ENCODE measurements at places on chromosomes 4 and X. TPM values are rescaled to one million over a fixed set of nuclear protein-coding genes. Genes with fewer than 3 reads are reported as not detected.
A peak's percentile ranks its signal among the peaks of the same experiment; 100 is the strongest.

DDX53 gene
- total RNA-seq = not detected

DGKK gene
- total RNA-seq = not detected

GPR173 gene
- total RNA-seq = not detected

MAGEA8 gene
- total RNA-seq = not detected

ADGRA3 gene
- total RNA-seq = 68.7 TPM

KLHL4 gene
- 0.29 TPM for total RNA-seq

TACR3 gene
- total RNA-seq = not detected

AMBN gene
- total RNA-seq = not detected

LPAR4 gene
- total RNA-seq = not detected

VCX3A gene
- not detected for total RNA-seq

SFRP2 gene
- 6.7 TPM for total RNA-seq

GPRASP1 gene
- total RNA-seq = 16.3 TPM

VSIG1 gene
- 0.58 TPM for total RNA-seq

MAGIX gene
- 43.2 TPM for total RNA-seq

PDGFRA gene
- 371 TPM for total RNA-seq

DNAAF6 gene
- 1.3 TPM for total RNA-seq

DNA sequence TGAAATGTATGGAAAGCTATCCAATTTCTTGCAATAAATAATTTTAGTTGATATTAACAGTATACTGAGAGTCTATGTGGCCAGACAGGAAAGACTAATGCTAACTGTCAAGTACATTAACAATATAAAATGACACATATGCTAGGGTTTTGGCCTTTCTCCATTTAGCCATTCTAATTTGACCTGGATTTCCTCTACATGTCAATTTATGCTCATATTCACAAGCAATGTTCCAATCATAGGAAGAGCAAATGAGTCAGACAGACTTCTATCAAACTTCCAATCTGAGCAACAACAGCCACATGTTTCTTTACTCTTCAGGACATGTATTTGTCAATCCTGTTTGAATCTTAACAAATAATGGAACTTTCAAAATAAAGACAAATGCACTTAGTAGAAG, 53.6 kb downstream of the CORIN start:
- no peaks in the 10 kb centered on the region for H3K27me3 ChIP-seq
- no peak for DNase-seq
- H3K36me3 ChIP-seq = no peaks in the 10 kb centered on the region
- no peaks in the 10 kb centered on the region for H3K4me1 ChIP-seq

DNA sequence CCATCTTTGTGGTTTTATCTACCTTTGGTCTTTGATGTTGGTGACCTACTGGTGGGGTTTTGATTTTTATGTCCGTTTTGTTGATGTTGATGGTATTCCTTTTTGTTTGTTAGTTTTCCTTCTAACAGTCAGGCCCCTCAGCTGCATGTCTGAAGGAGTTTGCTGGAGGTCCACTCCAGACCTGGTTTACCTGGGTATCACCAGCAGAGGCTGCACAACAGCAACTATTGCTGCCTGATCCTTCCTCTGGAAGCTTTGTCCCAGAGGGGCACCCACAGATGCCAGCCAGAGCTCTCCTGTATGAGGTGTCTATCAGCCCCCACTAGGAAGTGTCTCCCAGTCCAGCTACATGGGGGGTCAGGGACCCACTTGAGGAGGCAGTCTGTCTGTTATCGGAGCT, 199.3 kb upstream of the WDFY3 start:
- DNase-seq = no peak
- H3K4me1 ChIP-seq = no peaks in the 10 kb centered on the region
- H3K27ac ChIP-seq = no peak overlapping the region
- H3K4me3 ChIP-seq = no peak overlapping the region
- H3K36me3 ChIP-seq = no peaks in the 10 kb centered on the region

DNA sequence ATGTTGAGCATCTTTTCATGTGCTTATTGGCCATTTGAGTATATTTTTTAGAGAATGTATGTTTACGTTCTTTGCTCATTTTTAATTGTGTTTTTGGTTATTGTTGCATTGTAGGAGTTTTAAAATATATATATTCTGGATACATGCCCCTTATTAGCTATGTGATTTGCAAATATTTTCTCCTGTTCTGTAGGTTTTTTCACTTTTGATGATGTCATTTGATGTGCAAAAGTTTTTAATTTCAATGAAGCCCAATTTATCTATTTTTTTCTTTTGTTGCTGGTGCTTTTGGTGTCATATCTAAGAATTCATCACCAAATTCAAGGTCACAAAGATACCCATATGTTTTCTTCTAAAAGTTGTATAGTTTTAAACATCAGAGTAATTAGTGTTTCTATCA, 6.8 kb downstream of the ARMCX5 start:
- no peaks in the 10 kb centered on the region for H3K4me1 ChIP-seq
- H3K4me3 ChIP-seq = no peak overlapping the region
- DNase-seq = no peak
- no peak overlapping the region for H3K27ac ChIP-seq

DNA sequence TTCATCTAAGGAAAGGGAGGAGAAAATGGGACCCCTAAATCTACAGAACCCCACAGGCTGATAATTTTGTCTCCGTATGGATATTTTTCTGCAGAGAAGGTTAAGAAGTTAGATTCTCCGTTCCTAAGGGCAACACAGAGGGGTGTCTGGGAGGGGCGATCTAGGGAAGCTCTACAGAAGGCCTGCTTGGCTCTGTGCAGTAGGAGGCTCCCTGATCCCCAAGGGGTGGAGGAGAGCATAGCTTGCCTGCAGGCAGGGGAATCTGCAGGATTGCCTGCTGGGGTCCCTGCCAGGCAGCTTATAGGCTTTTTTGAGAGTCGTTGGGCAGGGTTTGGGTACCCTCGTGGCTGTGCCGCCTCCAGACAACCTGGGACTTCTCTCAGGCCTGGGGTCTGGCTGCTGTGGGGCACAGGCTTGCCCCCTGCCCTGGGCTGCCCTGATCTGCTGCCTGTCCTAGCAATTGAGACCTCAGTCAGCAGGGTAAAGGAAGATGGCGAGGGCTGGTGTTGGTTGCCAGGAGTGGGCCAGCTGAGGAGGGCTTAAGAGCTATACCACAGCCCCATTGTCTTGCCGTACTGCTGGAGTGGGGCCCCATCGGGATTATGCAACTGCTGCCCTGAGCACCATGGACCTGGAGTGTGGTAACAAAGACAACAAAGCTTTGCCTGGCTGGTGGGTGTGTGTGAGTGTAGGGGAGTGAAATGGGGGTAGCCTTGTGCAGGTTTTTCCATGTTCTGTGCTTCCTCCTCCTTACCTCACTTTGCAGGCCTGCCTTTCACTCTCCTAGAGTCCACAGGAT, 74.1 kb downstream of the EFNB1 start:
- H3K4me1 ChIP-seq = no peaks in the 10 kb centered on the region
- H3K4me3 ChIP-seq = no peak overlapping the region
- H3K27ac ChIP-seq = no peak overlapping the region
- H3K36me3 ChIP-seq = no peaks in the 10 kb centered on the region
- DNase-seq = peak; percentile 26
- H3K27me3 ChIP-seq = no peaks in the 10 kb centered on the region

DNA sequence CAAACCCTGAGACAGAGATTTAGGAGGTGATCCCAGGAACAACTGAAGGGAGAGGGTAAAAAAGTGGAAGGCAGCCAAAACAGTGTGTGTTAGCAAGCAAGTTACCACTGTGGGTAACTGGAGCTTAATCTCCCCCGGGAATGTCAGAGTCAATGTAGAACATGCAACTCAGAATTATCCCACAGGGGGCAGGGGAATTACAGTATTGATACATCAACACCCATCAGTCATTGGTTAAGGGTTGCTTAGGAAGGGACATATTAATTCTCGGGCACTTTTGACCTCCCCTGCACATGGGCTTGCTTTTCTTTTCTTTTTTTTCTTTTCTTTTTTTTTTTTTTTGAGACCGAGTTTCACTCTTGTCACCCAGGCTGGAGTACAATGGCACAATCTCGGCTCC, 29.3 kb downstream of the CXorf58 start:
- no peak for DNase-seq
- no peaks in the 10 kb centered on the region for H3K27me3 ChIP-seq
- H3K4me1 ChIP-seq = no peaks in the 10 kb centered on the region
- no peak overlapping the region for H3K4me3 ChIP-seq

GRCh38 chr4:64539234-64539849, 130.1 kb upstream of the TECRL start:
- H3K4me1 ChIP-seq = peaks cover 5% of the 10 kb centered on the region
- H3K27me3 ChIP-seq = no peaks in the 10 kb centered on the region
- no peaks in the 10 kb centered on the region for H3K36me3 ChIP-seq
- H3K27ac ChIP-seq = no peak overlapping the region
- peak; percentile 31 for DNase-seq

DNA sequence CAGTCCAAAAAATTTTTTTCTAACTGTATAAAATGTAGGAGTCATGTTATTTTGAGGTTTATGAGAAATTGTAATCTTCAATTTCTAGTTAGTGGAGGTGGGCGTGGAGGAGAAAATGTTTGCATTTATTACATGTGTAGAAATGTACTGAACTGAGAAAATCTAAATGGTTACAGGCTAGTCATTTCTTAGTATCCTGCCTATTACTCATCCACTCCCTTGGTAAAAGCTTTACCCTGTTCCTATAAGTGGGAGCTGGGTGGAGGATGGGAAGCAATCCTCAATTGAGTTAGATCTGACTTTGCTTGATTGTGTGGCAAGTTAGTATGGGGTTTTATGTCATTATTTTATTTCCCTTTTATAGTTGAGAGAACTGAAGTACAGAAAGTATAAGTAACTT, 73.8 kb downstream of the POLA1 start:
- no peaks in the 10 kb centered on the region for H3K36me3 ChIP-seq
- no peak for DNase-seq
- H3K4me1 ChIP-seq = no peaks in the 10 kb centered on the region
- H3K27me3 ChIP-seq = no peaks in the 10 kb centered on the region

DNA sequence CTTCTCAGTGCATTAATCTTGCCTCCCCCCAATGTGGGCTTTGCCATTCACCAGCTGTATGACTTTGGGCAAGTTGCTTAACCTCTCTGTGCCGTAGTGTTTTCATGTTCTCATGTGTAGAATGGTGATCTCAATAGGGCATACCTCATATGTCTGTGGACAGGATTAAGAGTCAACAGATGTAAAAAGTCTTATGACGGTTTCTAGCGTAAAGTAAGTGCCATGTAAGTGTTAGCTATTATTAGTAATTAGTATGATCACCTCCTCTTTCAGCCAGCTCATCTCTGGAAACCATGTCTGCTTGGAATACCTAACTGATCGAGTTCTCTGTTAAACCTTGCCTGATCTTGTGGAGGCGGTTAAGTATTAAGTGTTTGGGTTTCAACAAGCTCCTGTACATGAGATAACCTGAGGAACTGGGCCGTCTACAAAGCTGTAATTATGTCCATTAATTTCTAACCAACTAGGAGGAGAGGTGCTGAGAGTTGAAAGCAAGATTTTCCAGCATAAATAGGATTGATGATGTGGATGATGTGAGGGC, 66.3 kb downstream of the TSC22D3 start:
- DNase-seq = no peak
- no peak overlapping the region for H3K4me3 ChIP-seq
- peaks cover 18% of the 10 kb centered on the region for H3K4me1 ChIP-seq
- peaks cover 14% of the 10 kb centered on the region for H3K36me3 ChIP-seq
- peak overlapping the region; percentile 95 for H3K27ac ChIP-seq
- no peaks in the 10 kb centered on the region for H3K27me3 ChIP-seq

GRCh38 chr4:182091128-182091527, 152.1 kb upstream of the TENM3 start:
- no peak overlapping the region for H3K4me3 ChIP-seq
- no peaks in the 10 kb centered on the region for H3K4me1 ChIP-seq
- H3K36me3 ChIP-seq = no peaks in the 10 kb centered on the region
- DNase-seq = no peak
- H3K27me3 ChIP-seq = no peaks in the 10 kb centered on the region

GRCh38 chrX:106479920-106480319, 131.9 kb upstream of the RADX start:
- H3K36me3 ChIP-seq = no peaks in the 10 kb centered on the region
- H3K4me1 ChIP-seq = no peaks in the 10 kb centered on the region
- no peak for DNase-seq

DNA sequence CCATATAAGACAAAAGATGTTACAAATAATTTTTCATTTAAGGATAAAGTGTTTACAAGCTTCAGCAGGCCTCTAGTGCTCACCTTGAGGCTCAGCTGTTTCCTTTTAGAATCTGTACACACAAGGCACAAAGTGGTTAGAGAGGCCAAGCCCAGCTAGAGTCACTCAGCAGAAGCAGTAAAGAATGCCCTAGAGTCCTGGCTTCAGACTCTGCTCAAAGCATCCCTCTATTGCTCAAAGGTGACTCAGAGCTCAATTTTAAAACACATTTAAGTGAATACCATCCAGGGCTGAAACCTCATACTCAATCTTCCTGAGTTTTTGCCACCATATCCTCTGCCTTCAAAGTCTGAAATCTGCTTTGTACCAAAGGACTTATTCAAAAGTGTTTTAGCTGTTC, 22.6 kb upstream of the PHF8 start:
- H3K36me3 ChIP-seq = no peaks in the 10 kb centered on the region
- no peak overlapping the region for H3K27ac ChIP-seq
- no peak overlapping the region for H3K4me3 ChIP-seq
- H3K4me1 ChIP-seq = no peaks in the 10 kb centered on the region
- no peak for DNase-seq

DNA sequence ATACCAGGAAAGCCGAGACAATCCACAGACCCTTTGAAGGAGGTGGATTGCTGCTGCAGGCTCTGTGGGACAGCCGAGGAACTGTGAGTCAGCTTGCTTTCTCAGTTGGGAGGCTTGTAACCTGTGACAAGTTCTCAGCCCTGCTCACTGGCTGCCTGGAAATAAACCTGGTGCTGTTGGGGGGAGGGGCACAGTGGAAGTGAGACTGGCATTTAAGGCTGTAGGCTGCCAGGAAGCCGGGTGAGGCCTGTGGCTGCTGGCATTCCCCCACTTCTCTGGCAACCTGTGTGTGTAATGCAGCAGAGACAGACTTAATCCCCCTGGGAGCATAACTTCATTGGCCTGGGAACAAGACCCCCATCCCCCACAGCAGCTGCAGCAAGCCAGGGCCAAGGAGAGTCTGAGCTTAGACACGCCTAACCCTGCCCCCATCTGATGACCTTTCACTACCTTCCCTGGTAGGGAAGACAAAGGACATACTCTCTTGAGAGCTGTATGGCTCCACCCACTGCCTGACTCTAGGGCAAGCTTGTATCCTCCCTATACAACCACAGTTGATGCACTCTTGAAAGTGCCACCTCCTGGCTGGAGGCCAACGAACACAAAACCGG, 64.1 kb downstream of the ALPK1 start:
- H3K4me1 ChIP-seq = no peaks in the 10 kb centered on the region
- no peak overlapping the region for H3K4me3 ChIP-seq
- no peaks in the 10 kb centered on the region for H3K27me3 ChIP-seq
- H3K36me3 ChIP-seq = peaks cover 21% of the 10 kb centered on the region

- DNase-seq = no peak
- H3K27me3 ChIP-seq = no peaks in the 10 kb centered on the region
- H3K4me3 ChIP-seq = no peak overlapping the region
- no peaks in the 10 kb centered on the region for H3K4me1 ChIP-seq
These were observed 103.0 kb downstream of the PPEF1 start for GRCh38 chrX:18810416-18810815.

DNA sequence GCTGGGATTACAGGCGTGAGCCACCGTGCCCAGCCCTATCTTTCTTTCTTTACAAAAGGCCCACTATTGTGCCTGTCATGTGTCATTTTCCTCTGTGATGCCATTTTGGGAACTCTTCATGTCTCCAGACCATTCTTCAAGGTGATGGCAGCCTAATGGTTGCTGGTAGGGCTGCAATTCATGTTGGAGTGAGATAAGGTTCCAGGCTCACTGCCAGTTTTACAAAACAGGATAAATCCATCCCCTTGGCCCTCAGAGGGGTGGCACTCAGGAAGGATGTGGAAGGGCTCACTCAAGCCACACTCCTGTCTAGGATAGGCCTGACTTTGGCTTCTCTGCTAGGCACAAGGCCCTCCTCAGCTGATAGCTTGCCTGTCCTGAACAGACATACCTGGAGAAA, 3.8 kb downstream of the TCEAL9 start:
- no peaks in the 10 kb centered on the region for H3K27me3 ChIP-seq
- H3K27ac ChIP-seq = no peak overlapping the region
- H3K4me3 ChIP-seq = no peak overlapping the region
- no peak for DNase-seq
- no peaks in the 10 kb centered on the region for H3K36me3 ChIP-seq
- H3K4me1 ChIP-seq = no peaks in the 10 kb centered on the region

Measured in stomach (tissue), 19 donors.